Ecto neural progenitor cell (in vitro differentiated cells): ENCODE measurements at places on chromosomes 6 and 20.

- no peak for DNase-seq
Observed at GRCh38 chr6:20877008-20877937, 343.0 kb downstream of the CDKAL1 start.

- no peak for DNase-seq
Observed at GRCh38 chr6:105780146-105780860, 305.8 kb upstream of the PRDM1 start.

DNA sequence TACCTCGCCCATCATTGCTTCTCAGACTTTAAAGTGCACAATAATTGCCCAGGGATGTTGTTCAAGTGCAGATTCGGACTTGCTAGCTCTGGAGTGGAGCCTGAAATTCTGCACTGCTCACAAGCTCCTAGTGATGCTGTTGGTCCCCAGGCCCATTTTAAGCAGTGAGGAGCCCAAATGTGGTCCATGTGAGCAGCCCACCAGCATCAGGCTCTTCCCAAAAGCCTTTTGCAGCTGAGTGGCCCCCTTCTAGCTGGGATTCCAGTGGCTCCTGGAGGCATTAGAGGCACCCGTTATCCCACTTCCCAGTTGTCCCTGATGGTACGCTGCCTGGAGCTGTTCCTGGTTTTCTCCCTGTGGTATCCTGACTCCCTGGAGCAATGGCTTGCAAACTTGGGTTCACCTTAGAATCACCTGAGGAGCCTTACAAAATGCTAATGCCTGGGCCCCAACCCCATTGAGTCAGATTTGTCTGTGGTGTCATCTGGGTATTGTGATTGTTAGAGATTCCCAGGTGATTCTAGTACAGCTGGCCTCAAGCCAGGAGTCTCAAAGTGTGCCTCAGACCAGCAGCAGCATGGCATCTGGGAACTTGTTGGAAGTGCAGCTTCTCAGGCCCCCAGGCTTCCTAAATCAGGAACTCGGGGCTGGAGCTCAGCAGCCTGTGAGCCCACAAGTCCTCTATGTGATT, 186.9 kb upstream of the SLC24A3 start:
- no peak for DNase-seq

DNA sequence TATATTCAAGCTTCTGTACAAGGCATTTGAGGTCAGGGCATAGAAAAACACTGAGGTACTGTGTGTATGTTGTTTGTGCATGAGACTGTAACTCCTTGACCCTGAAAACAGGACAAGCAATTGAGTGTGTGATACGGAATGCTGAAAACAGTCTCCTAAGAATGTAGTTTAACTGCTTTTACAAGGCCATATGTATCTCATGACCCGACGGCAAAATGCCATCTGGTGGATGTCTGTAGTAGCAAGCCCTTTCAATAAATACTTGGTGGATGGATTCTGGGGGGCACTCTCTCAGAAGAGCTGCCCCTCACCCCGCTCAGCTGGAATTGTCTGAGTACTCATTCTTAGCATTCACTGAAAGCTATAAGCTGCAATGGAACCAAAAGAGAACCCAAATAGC, 69.3 kb upstream of the EYS start:
- DNase-seq: no peak

- no peak for DNase-seq
Observed at GRCh38 chr20:36147690-36148089, 6.8 kb upstream of the EPB41L1 start.

DNA sequence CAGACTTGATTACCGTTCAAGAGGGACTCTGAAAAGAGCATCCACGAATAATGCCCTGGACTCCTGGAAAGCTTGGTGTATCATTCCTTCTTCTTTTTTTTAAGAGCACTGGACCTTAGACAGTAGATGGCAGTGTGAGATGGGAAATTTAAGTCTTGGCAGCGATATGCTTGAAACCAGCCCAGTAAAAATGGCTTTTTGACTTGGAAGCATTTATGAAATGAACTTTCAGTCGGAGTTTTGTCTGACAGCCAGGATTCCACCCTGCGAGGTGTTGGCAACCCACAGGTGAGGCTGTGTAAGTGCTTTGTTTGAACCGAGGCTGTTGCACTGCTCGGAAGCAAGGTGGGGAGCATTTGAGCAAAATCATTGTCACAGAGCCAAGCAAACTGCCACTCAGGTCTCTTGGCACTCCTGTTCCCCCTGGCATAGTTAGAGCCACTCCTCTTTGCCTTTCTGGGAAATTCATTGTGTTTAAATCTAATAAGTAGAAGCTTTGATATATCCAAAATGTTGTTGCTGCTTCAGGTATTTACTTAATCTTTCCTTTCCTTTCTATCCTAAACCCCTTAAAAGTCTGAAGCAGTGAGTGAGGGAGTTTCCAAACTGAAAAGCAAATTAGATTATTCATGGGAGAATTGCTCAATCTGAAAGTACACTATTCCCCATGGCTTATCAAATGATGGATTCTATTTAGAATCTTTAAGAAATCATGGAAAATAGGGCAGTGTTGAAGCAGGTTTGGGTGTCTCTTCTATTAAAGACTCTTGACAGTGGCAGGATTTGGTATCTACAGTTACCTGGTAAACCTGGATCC, 272.8 kb upstream of the SLC35B3 start:
- DNase-seq: no peak

DNA sequence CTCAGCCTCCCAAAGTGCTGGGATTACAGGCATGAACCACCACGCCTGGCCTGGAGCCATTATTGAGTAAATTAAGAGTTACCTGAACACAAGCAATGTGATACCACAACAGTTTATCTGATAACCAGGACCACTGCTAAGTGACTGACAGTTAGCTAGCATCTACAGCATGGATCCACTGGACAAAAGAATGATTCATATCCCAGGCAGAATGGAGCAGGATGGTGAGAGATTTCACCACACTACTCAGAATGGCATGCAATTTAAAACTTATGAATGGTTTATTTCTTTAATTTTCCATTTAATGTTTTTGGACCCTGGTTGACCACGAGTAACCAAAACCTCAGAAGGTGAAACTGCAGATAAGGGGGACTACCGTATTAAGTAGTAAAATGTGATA, 48.6 kb downstream of the RALGAPA2 start:
- no peak for DNase-seq

GRCh38 chr6:24761193-24761835, 13.4 kb upstream of the GMNN start:
- DNase-seq: no peak

GRCh38 chr6:164854526-164854925, 454.9 kb downstream of the C6orf118 start:
- DNase-seq: no peak

DNA sequence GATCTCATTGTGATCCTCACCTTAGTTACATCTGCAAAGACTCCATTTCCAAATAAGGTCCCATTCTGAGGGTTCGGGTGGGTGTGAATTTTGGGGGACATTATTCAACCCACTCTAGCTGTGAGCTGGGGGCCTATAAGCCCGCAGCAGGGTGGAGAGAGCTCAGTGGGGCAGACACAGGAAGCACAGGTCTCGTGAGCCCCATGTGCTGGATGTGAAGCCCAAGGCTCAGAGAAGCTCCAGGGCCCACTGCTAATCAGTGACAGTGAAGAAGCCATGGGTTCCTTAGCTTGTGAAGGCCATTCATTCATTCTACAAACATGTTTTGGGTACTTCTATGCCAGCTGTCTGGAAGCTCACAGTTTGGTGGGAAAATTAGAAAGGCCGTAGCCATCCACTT, 47.5 kb downstream of the CHMP4B start:
- DNase-seq: no peak

GRCh38 chr6:56643379-56644089, 845 bp upstream of the DST start:
- no peak for DNase-seq

- no peak for DNase-seq
Observed at GRCh38 chr20:9243986-9244385, 175.1 kb downstream of the PLCB4 start.

GRCh38 chr6:106620931-106621672, 8.2 kb downstream of the RTN4IP1 start:
- no peak for DNase-seq

DNA sequence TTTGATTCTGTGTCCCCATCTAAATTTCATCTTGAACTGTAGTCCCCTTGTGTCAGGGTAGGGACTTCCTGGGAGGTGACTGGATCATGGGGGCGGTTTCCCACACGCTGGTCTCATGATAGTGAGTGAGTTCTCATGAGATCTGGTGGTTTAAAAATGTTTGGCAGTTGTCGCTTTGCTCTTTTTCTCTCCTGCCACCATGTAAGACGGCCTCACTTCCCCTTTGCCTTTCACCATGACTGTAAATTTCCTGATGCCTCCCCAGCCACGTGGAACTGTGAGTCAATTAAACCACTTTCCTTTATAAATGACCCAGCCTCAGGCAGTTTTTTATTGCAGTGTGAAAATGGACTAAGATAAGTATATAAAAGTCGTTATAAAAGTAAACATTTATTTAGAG, 80.5 kb upstream of the SGK1 start:
- no peak for DNase-seq
